ENCODE measurements at places on chromosomes 11 and 22.

GRCh38 chr11:114284021-114284420, 12.2 kb upstream of the NNMT start:
- no peak for DNase-seq

GRCh38 chr11:85027346-85027745, 599.8 kb downstream of the DLG2 start:
- DNase-seq, result no peak

- no peak for DNase-seq
Observed at GRCh38 chr11:72426103-72426757, 8.1 kb downstream of the CLPB start.

- no peak for DNase-seq
Observed at GRCh38 chr11:70489276-70489675, 90.9 kb downstream of the CTTN start.

GRCh38 chr11:10990160-10990559, 132.3 kb upstream of the ZBED5 start:
- DNase-seq, result no peak

- no peak for DNase-seq
Observed at GRCh38 chr11:130831506-130831905, 84.8 kb downstream of the SNX19 start.

DNA sequence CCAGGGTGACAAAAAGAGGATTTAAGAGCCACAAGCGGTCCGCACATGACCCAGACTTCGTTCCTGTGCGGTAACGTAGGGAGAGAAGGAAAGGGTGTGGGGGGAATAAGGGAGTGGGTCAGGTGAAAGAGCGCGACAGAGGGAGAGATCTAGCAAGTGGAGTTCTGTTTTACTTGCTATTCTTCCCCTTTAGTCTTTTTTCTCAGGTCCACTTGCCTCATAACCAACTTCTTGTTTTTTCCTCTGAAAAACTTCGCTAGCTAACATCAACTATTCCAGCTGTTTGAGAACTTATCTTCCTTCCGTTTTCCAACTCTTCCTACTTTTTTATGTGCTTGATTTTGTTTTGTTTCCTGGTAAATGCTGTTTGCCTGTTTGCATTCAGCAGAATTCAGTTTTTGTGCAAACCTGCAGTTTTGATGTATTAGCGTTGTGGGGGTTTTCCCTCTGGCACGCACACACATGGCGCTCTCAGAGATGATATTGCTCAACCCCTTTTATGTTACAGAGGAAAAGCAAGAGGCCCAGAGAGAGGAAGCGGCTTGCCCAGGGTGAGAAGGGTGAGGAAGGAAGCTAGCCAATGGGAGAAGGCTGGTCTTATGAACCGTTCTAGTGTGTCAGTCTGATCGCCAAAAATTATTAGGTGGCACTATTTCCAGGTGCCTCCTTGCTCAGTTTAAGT, 592 bp upstream of the CTSC start:
- peak; percentile 32 for DNase-seq

DNA sequence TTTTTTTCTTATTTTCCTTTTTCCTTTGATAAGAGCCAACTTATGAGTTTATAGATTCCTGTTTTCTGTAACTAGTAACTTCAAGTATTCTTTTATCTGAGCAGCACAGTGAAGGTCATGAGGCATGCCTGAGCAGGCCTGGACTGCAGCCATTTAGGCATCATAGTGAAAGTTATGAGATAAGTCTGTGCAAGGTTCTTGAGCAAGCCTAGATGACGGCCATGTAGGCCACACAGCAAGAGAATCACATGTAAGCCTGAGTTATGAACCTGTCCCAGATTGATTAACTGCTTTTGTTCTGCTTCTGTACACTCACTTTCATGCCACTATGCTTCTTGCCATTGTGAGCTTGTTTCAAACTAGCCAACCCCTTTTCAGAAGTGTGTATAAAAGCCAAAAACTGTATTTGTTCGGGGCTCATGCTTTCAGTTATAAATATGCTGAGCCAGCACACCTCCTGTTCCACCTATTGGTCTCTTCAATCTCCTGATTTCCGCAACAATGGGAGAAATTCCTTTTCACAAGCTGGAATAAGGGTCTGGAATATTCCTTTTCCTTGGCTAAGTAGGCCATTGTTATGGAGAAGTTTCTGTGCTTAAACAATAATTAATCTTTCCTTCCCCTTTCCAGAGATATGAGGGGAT, 745.7 kb downstream of the FAM181B start:
- DNase-seq, result no peak

- no peak for DNase-seq
Observed at GRCh38 chr22:30855266-30855665, 113.3 kb downstream of the MORC2 start.

- no peak for DNase-seq
Observed at GRCh38 chr22:22702237-22703202, 58.1 kb downstream of the GGTLC2 start.

- no peak for DNase-seq
Observed at GRCh38 chr11:18756889-18757288, 30.9 kb upstream of the IGSF22 start.

GRCh38 chr11:133832096-133832990, 13.0 kb downstream of the SPATA19 start:
- DNase-seq, result no peak

- DNase-seq, result no peak
Observed at GRCh38 chr11:62128835-62129234, 5.0 kb downstream of the INCENP start.

GRCh38 chr22:48256776-48257684, 1494.6 kb downstream of the TBC1D22A start:
- no peak for DNase-seq

DNA sequence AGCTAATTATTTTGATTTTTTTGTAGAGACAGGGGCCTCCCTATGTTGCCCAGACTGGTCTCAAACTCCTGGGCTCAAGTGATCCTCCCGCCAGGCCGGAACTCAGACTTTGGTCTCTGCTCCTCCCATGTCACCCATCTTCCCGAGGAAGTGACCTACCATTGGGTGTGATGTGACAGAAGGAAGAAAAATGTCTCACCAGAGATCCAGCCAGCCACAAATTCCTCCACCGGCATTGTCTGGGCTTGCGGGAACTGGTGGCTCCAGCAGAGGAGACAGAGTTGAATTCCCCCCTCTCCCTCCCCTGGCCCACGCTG, 772 bp downstream of the SLC25A45 start:
- DNase-seq, result no peak

GRCh38 chr22:39645532-39645931, 75.0 kb downstream of the CACNA1I start:
- no peak for DNase-seq

DNA sequence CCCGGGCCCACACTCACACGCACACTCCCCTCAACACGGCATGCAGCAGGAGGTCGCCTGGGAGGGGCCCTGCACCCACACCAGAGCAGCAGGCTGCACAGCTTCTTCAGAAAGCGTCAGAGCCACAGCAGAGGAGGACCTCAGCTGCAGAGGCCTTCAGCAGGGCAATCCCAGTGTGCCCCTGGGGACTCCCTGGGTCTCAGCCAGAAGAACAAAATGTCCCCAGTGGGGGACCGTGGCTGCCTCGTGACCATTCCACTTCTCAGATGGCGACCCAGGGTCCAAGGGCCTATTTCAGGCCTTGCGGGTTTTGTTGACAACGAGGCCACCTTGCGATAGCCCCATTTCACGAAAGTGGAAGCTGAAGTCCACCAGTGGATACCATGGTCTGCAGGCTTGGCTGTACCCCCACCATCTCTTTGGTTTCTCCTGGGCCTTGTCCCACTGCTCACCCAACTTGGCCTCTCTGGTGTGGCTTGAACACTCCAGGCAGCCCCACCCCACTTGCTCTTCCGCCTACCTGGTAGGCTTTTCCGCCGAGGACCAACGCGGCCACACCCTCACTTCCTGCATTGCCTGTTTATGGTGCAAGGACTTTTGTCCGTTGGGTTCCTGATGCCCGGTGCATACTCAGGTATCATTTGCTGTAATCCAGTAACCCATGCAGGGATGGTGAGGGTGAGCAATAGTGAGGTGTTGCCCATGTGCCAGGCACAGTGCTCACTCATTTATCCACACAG, 38.1 kb downstream of the MB start:
- no peak for DNase-seq

GRCh38 chr11:113265362-113265761, 49.0 kb upstream of the TTC12 start:
- no peak for DNase-seq

DNA sequence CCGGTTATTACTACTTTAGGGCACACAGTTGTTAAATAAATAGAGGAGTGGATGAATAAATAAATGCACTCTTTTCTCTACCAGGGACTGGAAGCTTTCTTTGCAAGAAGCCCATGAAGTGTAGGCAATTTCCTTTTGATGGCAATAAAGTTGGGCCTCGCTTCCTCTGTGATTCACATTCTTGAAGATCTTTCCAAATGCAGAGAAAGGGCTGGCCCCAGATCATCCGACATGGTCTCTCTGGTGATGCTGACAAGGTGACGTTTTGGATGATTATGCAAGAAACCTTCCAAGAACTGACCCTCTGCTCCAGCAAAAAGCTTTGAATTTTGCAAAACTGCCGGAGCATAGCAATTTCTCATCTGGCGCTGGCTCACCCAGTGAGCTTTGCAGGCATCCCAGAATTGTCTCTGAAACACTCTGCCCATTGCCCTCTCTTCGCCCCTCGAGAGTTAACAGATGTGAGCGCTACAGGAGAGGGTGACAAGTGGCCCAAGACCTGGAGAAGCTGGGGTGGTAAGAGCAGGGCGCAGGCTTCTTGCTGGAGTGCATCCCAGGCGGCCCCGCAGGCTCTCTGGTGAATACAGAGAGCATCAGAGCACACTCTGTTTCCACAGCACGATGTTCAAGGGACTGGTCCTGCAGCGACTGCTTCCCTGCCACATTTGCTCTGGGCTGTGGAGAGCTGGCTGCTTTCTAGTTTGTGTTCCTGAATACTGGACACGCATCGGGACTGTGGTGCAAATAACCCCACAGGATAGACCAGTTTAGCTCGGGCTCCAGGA, 11.5 kb upstream of the IFT27 start:
- no peak for DNase-seq

GRCh38 chr22:30423301-30423958, 2.1 kb upstream of the MTFP1 start:
- no peak for DNase-seq

- DNase-seq, result no peak
Observed at GRCh38 chr11:117584056-117584830, 212.8 kb downstream of the DSCAML1 start.

GRCh38 chr22:31969789-31970489, 25.6 kb downstream of the YWHAH start:
- no peak for DNase-seq

DNA sequence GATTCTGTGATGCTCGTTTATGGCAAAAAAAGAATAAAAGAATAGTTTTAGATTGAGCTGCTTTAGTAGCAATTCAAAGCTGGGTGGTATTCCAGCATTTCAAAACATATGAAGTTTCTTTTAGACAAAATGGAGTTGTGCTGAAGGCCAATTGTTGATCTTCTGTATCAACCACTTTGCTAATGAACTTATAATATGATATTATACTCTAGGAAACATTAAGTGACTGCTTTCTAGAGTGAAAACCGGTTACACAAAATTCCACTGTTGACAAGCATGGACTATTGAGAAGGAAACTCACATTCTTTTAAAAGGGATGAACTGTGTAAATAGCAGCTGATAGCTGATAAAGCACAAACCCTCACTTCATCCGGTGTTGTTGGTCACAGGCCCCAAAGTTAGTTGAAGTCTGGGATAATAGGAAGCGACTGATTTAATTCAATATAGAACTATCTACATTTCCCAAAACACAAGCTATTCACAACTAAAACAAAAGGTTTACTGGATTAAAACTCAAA, 255.1 kb downstream of the CADM1 start:
- DNase-seq, result no peak

- DNase-seq, result no peak
Observed at GRCh38 chr11:10395166-10395897, 59.7 kb upstream of the AMPD3 start.

GRCh38 chr11:62574363-62575071, 826 bp upstream of the EEF1G start:
- no peak for DNase-seq

- no peak for DNase-seq
Observed at GRCh38 chr22:40782521-40782920, 36.6 kb downstream of the SLC25A17 start.

DNA sequence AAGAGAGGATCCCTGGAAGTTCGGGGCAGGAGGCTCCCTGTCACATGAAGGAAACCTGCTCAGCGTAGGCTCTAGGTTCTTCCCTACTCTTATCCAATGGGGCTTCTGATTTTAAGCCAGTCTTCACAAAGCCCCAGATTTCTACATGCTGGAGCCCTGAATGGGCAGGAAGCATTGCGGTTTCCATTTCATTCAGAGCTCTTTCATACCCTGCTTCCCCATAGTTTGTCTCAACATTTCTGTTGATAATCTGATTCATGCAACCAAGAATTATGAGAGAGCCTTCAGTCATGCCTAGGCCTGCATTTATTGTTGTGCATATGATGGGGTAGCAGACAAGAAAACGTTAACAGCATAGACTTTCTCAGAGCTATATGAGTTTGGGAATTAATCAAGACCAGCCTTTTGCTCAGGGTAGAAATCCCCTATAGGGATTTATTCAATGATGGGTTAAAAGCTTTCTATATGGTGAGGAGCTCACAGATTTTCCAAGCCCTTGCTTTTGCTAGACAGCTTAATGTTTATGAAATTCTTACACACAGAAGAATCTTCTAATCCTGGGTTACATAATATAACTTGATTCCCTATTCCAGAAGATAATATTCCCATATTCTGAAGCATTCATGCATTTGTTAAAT, 15.9 kb downstream of the OR51B4 start:
- no peak for DNase-seq

DNA sequence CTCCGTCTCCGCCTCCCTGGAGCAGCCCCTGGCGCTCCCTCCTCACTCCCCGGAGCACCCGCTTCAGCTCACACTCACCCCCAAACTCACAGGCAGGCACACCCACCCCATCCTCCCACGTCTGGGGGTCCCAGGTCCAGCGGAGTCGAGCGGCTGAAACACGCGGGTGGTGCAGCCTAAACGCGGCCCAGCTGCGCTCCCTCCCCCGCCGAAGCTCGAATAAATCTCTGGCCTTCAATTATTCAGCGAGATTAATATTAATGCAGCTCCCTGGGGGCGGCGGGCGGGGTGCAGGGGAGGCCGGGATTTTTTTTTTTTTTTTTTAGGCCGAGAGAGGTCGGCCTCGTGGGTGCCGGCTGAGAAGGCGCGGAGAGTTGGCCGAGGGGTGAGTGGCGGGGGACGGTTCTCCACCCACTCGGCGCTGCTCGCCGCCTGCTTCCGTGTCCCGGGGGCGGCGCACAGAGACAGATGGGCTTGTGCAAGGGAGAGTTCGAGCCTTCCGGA, 524 bp upstream of the SLC1A2 start:
- DNase-seq, result no peak

Measured in NCI-H1417 treated with DMSO at 0.1 percent for 48 hours (cell line).